Aorta (tissue), 5 donors: ENCODE measurements at places on chromosomes 13 and 19. TPM values are rescaled to one million over a fixed set of nuclear protein-coding genes. Genes with fewer than 3 reads are reported as not detected.

Gene VSTM2B
- not detected for total RNA-seq

Gene DNASE2
- 39.5 TPM for total RNA-seq

Gene SPACA4
- total RNA-seq: not detected

Gene ZNF793
- 8.3 TPM for total RNA-seq

Gene ATP8A2
- total RNA-seq: 0.24 TPM

Gene IZUMO1
- 1.6 TPM for total RNA-seq
